ENCODE measurements at places on chromosomes 5 and 9.

- DNase-seq, result no peak
These were observed 77.6 kb upstream of the ASTN2 start for GRCh38 chr9:117492476-117492875.

- DNase-seq, result no peak
These were observed 236.5 kb upstream of the IL12B start for GRCh38 chr5:159566832-159567231.

DNA sequence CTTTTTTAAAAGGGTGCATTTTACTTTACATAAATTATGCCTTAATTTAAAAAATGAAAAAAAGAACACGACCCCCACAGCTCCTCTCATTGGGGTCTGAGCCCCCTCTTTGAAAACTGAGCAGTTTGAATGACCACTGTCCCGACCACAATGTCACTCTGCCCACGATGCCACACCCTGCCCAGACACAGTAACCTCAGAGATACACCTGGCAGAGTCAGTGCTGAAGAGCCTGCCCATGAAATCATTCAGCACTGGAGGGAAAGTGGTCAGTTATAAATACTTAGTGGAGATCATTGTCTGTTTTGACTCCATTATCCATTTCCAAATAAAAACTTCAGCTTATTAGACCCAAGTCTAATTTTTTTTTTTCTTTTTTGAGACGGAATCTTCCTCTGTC lies 49.3 kb downstream of the DNAJC21 start:
- no peak for DNase-seq

DNA sequence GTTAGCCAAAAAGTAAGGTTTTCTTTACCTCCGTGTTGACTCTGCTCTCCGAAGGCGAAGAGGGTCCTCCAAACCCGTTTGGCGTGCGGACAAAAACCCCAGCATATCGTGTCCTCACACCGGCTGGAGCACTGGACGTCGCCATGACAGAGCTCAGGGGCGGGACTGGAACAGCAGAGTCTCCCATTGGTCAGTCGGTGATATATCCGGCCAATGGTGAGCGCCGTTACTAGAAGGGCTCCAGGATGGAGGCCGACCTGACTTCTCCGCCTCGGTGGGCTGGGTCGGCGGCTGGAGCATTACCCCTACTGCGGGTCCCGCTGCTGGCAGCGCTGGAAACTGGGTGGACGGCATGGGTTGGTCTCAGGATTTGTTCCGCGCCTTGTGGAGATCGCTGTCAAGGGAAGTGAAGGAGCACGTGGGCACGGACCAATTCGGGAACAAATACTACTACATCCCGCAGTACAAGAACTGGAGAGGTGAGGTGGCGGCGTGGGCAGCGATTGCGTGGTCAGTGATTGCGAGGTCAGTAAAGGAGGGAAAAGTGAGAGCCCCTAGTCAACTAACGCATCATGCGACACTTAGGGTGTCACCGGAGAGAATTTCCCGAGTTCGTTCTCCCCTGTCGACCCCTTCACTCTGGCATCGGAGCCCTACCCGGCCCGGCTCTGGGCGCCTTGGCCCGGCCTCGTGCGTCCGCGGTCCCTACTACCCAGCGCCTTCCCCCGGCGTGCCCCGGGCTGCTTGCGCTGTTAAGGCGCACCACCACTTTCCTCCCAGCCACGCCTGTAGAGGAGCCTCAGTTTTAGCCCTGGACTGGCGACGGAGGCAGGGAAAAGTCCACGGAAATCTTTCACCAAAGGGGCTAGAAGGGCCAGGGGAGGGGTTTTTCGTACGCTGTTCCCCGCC lies at the start of the genes ERCC8 and NDUFAF2:
Gene ERCC8, minus strand, starts transcription at position 167 of the 909 bp plus-strand sequence. Its CDS starts 62 bp downstream, at position 105.
Gene NDUFAF2, plus strand, starts transcription at position 302 of the 909 bp plus-strand sequence. Its CDS starts 51 bp downstream, at position 353.
- DNase-seq, result peak; percentile 76

DNA sequence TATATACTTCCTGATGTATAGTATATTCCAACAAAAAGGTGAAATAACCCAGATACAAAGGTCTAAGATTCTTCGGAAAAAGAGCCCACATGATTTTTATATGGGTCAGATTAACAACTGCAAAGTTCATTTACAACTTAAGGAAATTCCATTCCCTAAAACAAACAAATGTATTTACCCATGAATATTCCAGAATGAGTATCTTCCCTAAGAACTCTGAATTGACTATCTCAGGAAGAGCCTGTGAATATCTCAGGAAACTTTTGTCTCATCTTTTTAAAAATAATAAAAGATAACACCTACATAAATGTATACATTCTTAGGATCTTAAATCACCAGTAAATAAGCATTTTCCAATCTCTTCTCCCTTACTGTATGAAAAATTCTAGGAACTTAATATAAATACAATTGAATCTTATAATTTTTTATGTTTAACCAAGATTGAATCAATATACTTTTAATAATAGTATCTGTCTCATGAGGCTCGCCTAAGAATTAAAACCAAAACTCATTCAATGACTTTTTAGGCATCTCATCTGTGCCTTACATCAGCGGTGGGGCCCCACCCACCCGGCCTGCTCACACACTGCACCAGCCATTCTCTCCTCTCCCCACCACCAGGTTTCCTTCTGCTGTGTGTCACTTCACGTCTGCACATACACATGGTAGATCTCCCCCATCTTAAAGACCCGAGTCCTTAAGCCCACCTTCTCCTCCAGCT lies 78.1 kb downstream of the RAPGEF1 start:
- DNase-seq, result peak; percentile 35

DNA sequence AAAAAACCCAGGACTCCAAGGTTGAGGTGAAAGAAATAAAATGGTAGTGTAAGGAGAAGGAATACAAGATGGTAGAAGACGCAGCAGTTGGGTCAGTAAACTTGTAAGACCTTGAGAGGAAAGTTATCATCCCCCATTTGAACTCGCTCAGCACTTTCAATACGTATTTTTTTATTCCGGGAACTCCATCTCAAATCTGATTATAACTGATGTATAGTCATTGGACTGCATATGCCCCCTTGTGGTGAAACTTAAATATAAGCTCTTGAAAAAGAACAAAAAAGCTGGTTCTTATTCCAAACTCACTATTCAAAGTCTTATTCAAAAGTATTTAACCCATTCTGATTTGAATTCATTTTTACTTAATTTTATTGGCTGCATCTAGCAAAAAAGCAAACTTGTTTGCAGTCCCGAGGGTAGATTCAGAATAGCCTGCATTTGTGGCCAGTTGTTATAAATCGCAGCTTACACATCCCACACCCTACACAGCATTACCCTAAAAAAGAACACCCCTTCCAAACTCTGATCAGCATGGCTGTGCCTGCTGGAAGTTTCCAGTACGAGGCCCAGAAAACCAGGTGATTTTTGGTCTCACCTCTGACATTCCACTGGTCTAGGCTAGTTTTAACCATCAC lies 118.0 kb downstream of the ESM1 start:
- no peak for DNase-seq

GRCh38 chr9:94517254-94517653 lies 37.6 kb upstream of the PCAT7 start:
- no peak for DNase-seq

- DNase-seq, result no peak
These were observed 90.6 kb downstream of the LMX1B start for GRCh38 chr9:126704157-126704891.
